ENCODE measurements at places on chromosomes 1 and 21.
A peak's percentile ranks its signal among the peaks of the same experiment; 100 is the strongest.

- peak; percentile 15 for DNase-seq
These were observed 848 bp downstream of the CTTNBP2NL start for GRCh38 chr1:112396653-112397471.

- no peak for DNase-seq
These were observed 73.1 kb upstream of the CACHD1 start for GRCh38 chr1:64396817-64397216.

DNA sequence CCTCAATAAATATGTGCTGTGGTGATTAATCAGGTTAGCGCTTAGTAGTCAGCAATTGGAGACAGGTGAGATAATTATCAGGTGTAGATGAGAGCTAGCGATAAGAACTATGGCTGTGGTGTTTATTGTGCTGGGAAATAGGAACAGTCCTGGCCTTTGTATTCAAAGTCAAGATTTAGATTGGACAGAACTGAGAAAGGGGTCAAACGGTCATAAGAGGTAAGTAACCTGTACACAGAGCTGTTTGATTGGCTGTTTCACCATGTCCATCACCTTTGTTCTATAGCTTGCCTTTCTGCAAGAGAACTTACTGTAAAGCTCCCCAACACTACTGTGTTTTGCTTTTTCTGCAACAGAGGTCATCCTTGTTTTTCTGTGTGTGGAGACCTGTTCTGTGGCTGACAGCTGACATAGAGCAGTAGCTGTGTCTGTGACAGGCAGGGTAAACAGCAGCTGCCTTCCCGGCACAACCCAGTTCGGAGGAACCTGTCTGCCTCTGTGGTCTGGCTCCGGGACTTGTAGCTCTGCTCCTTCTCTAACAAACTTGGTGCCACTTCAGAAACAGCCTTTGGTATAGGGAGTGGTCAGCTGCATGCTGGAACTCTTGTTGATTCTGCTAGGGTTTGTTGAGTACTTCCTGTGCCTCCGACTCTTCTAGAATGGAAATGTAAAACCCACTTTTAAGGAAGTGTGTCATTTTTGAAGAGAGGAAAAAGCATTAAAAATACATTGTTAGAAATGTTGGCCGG lies 21.1 kb upstream of the CDC42 start:
- DNase-seq = no peak

GRCh38 chr1:10399444-10399941 lies 629 bp downstream of the PGD start:
- DNase-seq = no peak

DNA sequence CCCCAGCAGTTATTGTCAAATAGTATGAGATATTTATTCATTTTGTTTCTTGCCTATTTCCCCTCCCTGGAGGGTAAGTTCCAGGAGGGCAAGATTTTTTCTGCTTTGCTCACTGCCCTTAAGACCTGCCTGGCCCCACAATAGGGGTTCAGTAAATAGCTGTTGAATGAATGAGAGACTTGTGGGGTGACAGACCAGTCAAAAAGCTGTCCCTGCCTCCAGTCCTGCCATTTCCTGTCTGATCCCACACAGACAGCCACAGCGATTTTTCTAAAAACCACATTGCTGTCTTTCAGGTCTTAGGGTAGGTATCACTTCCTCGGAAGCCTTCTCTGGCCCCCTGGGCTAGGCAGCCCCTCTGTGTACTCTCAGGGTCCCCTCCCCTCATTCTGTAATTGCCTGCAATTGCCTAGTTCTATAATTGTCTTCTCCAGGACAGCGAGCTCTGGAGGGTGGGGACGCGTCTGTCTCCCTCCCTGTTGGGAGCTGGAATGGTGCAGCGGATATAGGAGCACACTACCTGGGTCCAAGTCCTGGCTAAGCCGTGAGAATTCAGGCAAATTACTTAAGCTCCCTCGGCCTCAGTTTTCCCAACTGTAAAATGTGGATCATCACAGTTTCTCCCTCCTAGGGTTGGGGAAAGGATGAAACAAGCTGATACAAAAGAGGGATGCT lies 1.8 kb upstream of the EXTL1 start:
- no peak for DNase-seq

DNA sequence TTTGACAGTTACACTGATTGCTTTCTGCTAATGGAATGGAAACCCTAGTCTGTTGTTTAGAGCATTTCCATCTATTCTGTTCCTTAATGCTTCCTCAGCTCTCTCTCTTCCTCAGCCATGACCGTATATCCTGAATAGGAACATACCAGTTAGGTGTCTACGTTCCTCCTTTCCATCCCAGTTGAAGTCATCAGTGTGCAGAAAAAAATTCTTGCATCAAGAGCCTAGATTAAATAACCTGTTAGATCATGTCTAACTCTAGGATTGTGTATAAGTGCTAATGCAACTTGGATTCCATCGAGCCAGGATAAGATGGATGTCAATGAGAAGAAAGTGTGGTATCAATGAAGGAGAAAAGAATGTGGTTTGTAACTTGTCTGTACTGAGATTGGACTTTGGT lies 18.7 kb downstream of the UBAP2L start:
- no peak for DNase-seq

- DNase-seq = no peak
These were observed 2110.3 kb downstream of the NCAM2 start for GRCh38 chr21:23108533-23108932.

GRCh38 chr1:115922801-115923200 lies 53.5 kb upstream of the SLC22A15 start:
- DNase-seq = peak; percentile 91

DNA sequence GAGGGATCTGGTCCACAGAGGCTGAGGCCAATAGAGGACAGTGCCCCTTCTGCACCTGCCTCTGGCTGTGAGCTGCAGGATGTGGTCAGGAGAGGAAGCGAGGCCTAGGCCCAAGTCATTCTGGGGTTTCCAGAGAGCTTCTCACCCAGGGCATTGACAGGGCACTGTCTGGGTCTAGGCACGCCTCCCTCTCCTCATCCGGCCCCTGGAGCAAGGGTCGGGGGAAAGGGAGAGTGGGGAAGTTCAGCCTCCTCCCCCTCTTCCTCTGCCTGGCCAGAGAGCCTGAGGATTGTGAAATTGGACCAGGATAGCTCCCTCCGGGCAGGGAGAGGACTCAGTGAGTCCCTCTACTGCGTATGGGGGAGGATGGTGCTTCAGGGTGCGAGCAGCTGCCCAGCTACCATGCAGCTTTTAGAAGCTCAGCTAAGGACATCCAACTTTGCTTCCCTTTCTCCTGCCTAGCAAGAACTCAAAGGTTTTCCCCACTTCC lies 6.3 kb upstream of the INAVA start:
- DNase-seq = no peak

Data from NCI-H2171 (cell line).